Activated naive CD4-positive, alpha-beta T cell (primary cell): ENCODE measurements at places on chromosomes 16 and 17.

DNA sequence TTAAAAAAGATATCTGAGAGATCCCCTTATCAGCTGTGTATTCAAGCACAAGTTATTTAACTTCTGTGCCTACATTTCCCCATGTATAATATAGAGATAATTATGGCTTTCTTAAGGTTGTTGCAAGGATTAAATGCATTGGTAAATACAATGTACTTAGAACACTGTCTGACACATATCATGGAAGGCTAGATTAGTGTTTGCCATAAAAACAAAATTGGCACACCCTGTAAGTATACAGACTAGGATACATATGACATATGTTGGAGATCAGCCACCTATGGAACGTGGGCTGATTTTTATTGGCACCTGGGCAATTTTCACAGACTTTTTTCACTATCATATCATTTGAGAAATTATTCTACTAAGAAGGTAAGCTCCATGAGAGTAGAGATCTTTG is 2.2 kb downstream of the PMFBP1 start:
- no peak for DNase-seq

DNA sequence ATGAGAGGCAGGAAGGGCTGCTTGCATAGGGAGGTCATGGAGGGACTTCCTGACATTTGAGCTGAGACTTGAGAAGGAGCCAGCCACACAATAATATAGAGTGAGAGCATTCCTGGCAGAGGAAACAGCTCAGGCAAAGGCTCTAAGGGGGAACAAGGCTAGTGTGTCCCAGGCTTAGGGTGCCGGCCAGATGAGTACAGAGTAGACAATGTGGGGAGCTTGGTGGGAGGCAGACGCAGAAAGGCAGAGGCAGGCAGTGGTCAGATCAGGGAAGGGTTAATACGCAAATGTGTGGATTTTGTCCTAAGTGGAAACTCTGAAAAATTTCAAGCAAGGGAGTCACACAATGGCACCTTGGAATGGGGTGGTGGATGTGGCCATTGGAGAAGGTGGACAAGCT is 31.3 kb downstream of the CD300LB start:
- DNase-seq = no peak

DNA sequence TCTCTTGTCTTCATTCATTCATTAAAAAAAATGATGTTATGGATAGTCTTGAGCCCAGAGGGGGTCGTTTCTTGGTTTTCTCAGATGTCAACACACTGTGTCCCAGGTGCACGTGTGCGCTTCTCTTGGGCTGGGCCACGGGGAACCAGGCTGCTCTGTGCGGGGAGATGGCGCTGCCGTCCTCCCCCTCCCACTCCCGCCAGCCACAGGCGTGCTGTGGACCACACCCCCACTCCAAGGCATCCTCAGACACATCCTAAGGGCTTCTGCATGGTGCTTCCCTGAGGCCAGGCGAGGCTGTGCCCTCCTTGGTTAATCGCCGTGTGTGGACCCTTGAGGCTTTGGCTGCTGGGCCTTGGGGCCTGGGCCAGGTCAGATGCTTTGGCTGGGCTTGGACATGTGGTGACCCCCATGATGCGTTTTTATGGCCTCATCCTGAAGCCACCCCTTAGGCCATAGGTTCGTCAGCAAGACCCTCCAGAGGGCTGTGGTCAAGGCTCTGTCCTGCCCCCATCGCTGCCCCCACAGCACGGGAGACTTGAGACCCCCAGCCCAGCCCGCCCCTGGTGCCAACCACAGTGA is 245.7 kb upstream of the CIBAR2 start:
- DNase-seq = no peak

DNA sequence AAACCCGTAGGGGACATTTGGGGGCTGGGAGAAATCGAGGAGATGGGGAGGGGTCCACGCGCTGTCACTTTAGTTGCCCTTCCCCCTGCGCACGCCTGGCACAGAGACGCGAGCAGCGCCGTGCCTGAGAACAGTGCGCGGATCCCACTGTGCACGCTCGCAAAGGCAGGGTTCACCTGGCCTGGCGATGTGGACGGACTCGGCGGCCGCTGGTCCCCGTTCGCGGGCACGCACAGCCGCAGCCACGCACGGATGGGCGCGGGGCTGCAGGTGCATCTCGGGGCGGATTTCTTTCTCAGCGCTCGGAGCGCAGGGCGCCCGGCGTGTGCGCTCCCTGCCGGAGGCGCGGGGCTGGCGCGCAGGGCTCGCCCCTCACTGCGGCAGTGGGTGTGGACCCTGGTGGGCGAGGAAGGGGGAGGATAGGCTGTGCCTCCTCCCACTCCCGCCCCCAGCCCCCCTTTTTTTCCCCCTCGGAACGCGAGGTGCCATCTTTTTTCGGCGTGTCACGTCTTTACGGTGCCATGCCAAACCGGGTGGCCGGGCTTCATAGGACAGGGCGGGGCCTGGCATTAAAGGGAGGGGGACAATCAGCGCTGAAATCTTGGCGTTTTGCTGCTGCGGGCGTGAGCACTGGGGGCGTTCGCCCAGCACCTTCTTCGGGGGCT is 1.1 kb downstream of the MAPT start:
- DNase-seq = no peak

DNA sequence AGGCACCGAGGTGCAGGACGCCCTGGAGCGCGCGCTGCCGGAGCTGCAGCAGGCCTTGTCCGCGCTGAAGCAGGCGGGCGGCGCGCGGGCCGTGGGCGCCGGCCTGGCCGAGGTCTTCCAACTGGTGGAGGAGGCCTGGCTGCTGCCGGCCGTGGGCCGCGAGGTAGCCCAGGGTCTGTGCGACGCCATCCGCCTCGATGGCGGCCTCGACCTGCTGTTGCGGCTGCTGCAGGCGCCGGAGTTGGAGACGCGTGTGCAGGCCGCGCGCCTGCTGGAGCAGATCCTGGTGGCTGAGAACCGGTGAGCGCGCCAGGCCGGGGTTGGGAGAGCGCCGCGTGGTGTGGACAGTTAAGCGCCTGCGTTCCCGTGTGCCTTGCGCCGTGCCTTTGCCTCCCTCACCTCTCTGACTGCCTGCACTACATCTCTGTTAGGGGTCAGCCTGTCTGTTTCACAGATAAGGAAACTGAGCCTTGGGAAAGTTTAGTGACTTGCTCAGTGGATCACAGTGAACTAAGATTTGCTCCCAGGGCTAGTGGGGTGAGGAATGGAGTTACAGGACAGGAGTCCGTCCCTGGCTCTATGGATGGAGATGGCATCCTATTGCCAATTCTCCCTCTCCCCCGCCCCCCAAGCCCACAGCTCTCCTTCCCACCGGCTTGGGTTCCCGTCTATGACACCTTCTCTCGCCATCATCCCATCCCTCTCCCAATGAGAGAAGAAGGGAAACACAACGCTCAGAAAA is 880 bp downstream of the SARM1 start:
- DNase-seq = no peak

DNA sequence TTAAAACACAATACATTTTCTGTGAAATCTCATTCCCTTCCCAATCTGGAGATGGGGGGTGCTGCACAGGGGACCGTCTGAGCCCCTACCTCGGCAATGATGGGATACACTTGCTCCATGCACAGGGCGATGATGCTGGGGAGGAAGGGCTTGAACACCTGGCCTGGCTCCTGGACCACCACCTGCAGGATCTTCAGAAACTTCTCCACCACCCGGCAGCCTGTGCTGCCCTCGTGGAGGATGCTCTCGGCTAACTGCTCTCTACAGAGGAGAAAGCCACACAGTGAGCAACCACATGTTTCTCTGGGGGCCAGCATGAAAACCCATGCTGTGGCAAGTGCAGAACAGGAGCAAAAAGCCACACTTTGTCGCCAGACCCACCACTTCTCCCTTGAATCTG is 42.4 kb upstream of the GSG1L start:
- DNase-seq = no peak

GRCh38 chr17:37134050-37134449 is 185.3 kb downstream of the AATF start:
- no peak for DNase-seq

- no peak for DNase-seq
These were observed 81.1 kb downstream of the CACNG1 start for GRCh38 chr17:67125417-67125816.

DNA sequence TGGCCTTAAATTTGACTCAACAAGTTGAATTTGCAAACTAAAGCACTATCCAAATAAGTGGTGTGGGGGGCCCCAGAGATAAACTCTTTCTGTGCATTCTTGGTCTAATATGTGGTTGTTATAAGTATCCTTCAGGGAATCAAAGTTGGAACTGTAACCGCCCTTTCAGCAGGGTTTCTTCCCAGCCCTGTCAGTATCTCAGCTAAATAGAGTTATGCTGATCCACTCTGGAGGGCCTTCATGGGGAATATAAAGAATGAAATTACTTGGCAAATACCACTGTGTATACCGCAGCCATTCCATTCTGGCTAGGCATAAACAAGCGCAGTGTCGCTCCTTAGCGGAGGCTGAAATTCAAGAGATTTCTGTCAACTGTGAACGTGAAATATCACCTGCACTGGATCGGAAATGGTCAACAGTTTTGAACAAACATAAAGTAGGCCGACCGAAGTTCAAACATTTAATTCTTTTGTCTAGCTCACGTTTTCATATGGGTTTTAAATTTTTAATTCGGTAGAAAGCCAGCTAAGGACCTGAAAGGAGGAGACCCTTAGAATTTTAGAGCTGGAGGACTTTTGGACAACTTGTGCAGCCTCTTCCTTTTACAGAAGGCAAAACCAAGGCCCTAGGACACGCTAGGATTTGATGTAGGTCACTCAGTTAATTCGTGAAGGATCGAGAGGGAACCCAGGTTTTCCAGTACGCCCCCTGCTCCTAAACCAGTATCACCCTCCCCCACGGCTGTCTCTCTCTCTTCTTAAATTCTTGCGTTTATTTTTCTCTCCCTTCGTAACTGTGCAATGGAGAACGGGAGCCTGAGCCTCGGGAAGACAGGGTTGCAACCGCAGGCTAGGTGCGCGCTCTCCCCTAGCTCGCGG is 74.7 kb downstream of the CHD9 start:
- DNase-seq = no peak

- DNase-seq = peak; percentile 84
These were observed 3.4 kb downstream of the MAP2K3 start for GRCh38 chr17:21287703-21288449.

- DNase-seq = peak; percentile 73
These were observed 15.7 kb downstream of the ADAM11 start for GRCh38 chr17:44774271-44775135.

GRCh38 chr16:1075546-1075945 is 3.0 kb downstream of the SSTR5 start:
- no peak for DNase-seq

DNA sequence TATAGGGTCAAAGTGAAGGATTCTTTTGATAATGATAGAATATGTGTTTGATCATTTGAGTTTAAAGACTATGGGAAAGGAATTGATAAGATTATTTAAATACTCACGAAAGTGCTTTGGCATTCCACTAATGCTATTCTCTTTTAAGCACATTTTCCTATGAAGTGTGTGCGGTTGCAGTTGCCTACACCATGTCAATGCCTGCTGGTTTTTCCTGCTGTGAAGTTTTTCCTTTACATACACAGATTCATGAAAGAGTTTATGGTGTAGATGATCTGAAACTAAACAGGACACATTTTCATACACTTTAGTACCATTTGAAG is 78.7 kb downstream of the VMP1 start:
- no peak for DNase-seq

GRCh38 chr16:168424-168823 is 2.6 kb downstream of the HBM start:
- DNase-seq = no peak

- DNase-seq = no peak
These were observed 34.4 kb downstream of the CPD start for GRCh38 chr17:30413109-30413508.
